Keratinocyte (primary cell): ENCODE measurements at places on chromosomes 2 and 18.

- no peak for DNase-seq
Observed at GRCh38 chr2:47346107-47346506, 56.8 kb upstream of the MSH2 start.

DNA sequence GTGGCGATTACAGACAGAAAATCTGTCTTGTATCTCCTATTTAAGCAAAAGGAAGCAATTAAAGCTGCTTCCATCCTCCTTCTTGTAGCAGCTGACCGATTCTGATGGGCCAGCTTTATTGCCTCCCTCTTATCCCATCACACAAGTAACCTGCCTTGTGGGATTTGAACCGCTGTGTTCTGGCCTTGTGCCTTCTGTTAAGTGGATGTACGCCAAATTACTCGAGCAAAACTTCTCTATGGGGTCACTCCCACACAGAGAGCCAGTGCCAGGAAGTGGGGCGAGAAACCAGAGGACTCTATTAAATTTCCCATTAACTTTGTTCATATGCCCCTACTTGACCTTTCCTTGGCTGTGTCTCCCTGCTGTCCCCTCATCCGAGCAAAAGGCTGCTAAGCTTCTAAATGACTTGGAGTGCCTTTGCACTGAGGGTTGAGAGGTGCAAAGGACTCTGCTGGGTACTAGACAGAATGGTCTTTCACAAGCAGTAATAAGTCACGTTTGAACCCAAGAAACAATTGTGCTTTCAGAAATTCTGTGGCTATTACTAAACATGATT, 672.5 kb downstream of the MBD2 start:
- DNase-seq = no peak

GRCh38 chr2:189231719-189232323, 52.3 kb upstream of the COL5A2 start:
- no peak for DNase-seq

GRCh38 chr18:62693659-62694058, 21.7 kb upstream of the PHLPP1 start:
- DNase-seq = no peak

DNA sequence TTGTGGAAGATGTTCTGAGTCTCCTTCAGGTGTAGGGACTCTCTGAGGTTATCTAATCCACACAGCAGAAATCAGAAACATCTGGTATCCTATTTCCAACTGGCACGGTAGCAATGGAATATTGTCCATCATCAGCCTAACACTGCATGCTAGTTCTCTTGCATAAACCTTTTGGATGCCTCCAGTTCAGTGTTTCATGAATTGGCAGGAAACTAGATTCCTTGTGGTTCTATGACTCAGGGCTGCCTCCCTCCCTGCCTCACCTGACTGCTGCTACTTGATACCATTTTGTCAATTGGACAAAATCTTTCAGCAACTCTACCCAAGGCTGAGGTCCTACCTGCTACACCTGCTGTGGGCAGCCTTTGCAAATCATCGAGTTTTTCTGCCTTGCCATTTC, 130.9 kb downstream of the TPGS2 start:
- no peak for DNase-seq

DNA sequence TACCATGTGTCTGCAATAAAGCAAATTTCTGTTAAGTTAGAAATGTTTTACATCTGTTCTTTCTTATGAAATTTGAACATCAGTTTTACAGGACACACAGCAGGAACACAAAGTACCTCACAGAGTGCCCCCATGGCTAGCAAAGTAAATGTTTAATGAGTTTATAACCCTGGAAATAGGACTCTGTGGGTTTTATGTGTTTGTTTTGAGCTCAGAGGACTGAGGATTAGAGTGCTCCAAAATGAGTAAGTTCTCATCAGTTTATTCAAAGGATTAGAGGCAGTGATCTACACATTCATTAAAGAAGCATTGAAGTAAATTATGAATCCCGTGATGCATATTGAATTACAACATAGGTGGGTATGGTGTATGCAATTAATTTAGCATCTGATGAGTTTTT, 281.8 kb downstream of the GULP1 start:
- no peak for DNase-seq

- DNase-seq = no peak
Observed at GRCh38 chr18:12441475-12442034, 33.8 kb downstream of the PRELID3A start.

- no peak for DNase-seq
Observed at GRCh38 chr18:48902023-48902855, 48.5 kb downstream of the SMAD7 start.

- no peak for DNase-seq
Observed at GRCh38 chr18:63322908-63323634, 3.5 kb upstream of the BCL2 start.

DNA sequence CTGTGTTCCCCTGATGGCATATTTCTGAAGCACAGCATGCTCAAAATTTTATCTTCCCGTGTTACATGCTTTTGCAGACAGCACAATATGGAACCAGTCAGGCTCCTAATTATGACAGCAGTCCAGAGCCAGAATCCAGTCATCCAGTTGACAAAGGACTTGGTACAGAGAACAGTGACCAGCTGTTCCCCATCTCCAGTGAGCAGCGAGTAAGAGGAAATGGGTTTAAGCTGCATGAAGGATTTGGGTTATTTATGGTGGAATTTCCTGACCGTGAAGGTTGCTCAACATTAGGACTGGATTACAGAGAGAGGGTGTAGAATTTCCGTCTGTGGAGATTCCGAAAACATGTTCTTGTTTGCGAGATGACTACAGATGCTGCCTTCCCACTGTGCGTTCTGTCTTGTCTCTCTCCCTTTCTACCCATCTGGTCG, 24.4 kb downstream of the SGPP2 start:
- DNase-seq = no peak

DNA sequence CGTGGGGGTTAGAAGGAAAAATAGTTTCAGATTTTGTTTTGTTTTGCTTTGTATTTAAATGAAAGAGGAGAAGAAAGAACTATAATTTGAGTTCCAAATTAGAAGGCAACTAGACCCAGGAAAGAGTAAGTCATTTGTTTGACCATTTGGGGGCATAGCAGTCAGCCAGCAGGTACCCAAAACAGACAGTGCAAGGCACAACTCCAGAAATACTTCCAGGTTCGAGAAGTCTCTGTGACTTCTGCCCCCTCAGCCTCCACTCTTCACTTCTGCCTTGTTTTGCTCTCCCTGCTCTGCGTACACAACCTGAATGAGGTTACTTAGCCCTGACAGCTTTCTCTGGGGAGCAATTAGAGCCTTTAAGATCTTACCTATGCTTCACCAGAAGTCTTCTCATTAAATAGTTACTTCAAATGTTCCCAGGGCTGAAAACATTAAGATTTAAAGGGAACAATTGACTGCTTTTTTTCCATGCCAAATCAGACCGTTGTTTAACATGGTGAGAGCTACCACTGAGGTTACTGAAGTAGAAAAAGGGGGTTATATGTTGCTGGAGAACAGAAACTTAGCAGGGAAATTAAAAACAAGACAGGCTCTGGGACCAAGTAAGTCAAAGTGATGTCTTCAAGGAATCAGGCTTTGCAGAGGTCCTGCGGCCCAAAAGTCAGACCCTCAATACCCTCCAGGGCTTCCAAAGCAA, 216.9 kb downstream of the BCL11A start:
- DNase-seq = no peak

GRCh38 chr2:145775591-145775990, 1255.7 kb upstream of the ZEB2 start:
- DNase-seq = no peak

DNA sequence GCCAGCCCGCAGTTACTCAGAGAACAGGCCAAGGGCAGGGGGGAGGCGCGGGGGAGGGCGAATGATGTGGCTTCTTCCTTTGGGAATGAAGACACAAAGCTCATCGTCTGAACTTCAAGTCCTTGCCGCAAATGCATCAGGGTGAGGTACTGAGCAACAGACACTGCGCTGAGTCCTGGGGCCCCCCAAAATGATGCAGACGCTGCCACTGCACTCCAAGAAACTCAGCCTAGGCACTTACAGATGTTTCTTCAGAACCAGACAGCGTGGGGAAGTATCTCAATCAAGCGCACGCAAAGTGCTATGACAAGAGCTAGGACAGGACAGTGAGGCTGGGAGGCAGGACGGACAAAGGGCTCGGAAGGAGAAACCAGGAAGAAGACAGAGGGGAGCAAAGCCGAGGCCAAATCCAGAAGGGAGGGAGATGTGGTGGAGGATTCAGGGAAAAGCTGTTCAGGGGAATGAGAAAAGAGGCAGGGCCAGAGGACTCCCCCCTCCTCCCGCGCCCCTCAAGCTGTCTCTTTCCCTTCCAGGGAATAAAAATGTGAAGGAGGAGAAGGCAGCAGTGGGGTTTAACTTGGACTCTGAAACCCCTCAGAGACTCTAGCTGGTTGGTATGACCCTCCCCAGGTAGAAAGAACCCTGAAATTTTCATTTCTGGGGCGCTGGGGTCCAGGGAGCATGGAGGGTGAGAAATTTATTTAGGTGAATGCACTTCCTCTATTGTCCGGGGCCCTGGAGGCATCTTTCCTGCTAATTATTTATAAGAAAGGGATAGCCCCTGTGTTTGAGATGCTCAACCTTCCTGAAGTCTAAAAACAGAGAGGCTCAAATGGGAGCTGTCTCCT, 34.9 kb downstream of the CIB4 start:
- DNase-seq = no peak

DNA sequence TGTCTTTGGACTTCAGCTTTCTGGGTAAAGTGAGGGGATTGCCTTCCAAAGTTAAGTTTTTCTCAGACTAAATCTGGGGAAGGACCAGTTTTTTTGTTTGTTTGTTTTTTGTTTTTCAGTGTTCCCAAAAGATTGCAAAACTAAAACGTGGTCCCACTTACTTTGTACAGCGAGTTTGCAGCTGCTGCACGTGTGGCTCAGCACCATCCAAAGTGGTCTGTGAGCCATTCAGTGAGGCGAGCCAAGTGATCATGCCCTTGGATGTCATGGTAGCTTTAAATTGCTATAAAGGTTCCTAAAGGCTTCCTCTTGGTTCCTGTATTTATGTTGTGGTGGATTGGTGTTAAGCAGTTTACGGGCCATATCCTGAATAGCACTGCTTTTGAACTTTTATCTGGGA, 23.0 kb downstream of the TET3 start:
- DNase-seq = no peak

DNA sequence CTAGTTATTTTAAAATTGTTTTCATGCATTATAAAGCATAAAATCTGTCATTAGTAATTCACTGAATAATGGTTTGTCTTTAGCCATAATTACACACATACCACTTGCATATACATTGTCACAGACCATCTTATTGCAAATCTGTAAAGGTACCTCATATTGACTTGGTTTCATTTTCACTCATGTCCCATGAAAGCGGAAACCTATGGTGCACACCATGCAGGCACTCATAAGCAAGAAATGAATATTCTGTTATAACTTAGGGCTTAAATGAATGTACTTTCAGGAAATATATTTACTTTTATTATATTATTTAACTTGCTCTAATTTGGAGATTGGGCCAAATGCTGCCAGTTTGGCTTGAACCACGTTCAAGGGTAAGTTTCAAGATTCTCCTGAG, 29.2 kb upstream of the STK17B start:
- DNase-seq = no peak

DNA sequence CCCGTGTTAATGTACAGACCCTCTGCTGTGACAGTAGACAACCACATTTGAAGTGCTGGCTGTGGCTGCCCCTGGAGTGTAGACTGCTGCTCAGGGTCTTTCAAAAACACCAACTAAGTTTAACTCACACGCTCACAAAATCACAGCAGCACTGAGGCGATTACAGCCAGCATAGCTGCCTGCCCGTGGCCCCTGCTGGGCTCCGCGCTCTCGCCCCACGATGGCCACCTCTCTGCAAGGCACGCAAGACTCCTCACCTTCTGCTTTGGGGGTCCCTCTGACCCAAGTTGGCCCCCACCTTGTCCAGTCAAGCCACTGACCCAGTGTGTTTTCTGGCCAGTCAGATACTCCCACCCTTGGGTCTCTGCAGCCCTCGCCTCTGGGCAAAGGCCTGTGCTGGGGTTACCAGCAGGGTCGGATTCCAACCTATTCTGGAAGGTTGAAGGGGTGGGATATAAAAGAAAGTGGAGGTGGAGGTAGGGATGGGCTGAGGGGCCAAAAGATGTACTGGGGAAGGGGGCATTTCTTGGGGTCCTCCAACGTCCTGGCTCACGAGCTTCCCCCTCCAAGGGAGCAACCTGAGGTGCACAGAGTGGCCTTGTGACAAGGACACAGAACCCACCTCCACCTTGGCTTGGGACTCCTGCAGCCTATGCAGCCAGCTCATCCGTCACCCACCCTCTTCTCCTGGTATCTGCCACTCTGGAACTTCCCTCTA, 2.9 kb upstream of the B3GNT7 start:
- DNase-seq = no peak

GRCh38 chr2:215835657-215836056, 177.7 kb downstream of the MREG start:
- DNase-seq = no peak

GRCh38 chr2:202141329-202141947, 68.4 kb downstream of the KIAA2012 start:
- DNase-seq = no peak

GRCh38 chr2:28835781-28836180, 25.1 kb downstream of the SPDYA start:
- DNase-seq = no peak

GRCh38 chr18:58438161-58438957, 190.5 kb downstream of the ALPK2 start:
- no peak for DNase-seq
